ENCODE measurements at places on chromosomes 7 and 10.

DNA sequence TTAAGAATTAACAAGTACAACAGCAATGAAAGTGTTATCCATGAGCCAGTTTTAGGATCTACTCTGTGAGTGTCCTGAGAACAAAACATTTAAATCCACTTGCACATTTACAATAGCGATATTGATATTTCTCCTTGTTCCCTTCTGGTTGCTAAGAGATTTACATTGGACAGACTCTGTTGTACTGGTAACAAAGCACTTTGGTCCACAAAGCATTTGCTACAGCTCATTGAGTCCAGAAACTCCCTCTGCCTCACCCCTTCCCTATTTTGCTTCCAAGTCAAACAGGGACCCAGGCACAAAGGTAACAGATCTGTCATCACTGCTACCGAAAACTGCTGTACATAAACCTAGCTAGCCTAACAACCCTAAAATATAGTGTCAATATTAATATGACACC is 2.1 kb downstream of the ANK3 start:
- no peak for DNase-seq

DNA sequence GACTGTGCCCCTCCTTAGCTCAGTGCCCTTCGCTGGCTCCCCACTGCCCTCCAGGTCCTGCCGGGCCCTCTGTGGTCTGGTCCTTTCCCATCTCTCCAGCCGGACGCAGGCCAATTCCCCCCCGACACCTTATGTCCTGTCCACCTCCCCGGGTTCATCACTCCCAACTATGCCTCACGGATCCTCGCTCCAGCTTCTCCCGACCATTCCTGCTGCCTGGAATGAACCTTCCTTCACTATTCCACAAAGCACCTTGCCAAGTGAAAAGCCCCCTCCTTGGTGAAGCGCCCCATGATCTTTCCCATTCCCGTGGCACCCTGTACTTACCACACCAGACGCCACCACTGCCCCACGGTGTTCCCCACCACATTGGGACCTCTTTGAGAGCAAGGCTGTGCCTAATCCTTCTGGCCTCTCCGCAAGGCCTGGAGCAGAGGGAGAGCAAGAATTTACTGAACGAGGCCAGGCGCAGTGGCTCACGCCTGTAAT is 47.2 kb downstream of the TMEM270 start:
- no peak for DNase-seq

DNA sequence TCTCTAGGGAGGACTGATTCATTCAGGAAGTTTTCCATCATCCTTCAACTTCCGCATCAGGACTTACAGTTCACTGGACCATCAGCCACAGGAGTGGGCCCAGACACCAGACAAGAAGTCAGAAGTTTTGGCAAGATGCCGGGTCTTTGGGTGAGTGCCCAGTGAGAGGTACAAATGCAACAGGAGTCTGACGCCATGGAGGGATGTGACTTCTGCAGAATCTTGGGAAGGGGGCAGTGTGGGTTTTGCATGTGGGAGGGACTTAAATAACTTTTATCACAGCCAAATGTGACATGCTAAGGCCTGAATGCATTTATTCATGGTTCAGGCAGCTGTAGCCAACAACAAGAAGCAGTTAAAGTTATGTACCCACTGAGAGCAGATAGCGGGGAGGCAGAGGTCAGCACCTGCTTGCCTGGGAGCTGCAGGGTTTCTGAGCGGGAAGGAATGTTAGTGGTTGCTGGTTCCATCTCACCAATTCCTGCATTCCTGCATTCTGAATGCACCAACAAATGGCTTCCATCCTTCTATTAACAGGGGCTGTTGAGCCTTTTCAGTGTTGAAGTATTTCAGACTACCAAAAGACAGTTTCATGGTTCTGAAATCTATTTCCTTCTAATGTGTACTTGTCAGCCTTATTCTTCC is 375.2 kb downstream of the PAXIP1 start:
- no peak for DNase-seq

GRCh38 chr10:3395041-3395440 is 222.5 kb upstream of the PITRM1 start:
- DNase-seq: no peak

- no peak for DNase-seq
These were observed 21.9 kb downstream of the CHCHD3 start for GRCh38 chr7:133060004-133060403.

DNA sequence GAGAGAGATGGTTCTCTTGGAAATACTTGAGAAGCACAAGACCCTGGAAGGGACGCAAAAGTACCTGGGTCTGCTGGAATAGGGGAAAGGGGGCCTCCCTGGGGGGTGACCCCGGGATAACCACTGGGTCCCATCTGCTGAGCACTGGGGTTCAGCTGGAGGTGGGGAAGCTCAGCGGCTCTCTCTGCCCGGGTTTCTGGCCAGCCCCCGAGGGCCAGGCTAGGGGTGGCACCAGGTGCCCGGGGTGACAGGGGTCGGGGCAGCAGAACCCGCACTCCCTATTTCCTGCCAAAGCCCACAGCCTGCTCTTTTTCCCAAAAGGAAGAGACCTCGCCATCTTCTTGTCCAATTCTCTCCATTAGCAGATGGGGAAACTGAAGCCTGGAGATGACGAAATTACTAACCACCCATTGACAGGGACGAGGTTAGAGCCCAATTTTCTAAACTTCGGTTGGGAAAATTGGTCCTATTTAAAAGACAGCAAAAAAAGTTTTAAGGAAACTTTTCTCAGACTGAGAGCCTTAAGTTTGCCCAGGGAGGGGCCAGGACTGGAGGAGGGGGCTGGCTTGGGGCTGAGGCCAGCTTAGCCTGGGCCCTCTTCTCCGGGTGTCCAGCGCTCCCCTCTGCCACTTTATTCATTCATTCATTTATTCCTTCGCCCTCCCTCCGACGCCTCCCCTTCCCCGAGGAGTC is 17.8 kb upstream of the GATA3 start:
- no peak for DNase-seq

Data from breast epithelium (tissue), 4 donors.